ENCODE measurements at places on chromosomes 3 and 15. TPM values are rescaled to one million over a fixed set of nuclear protein-coding genes. Genes with fewer than 3 reads are reported as not detected.

Gene EPHA3
- total RNA-seq, result 1.9 TPM

Gene STAC
- total RNA-seq, result 7.7 TPM

Gene FANCD2OS
- total RNA-seq, result not detected

Gene CFAP100
- total RNA-seq, result not detected

Gene CELF6
- total RNA-seq, result 0.37 TPM

Gene LRTM1
- total RNA-seq, result not detected

Gene CALML4
- 1.1 TPM for total RNA-seq
